GM20000 (cell line): ENCODE measurements at places on chromosomes 6 and 20.

DNA sequence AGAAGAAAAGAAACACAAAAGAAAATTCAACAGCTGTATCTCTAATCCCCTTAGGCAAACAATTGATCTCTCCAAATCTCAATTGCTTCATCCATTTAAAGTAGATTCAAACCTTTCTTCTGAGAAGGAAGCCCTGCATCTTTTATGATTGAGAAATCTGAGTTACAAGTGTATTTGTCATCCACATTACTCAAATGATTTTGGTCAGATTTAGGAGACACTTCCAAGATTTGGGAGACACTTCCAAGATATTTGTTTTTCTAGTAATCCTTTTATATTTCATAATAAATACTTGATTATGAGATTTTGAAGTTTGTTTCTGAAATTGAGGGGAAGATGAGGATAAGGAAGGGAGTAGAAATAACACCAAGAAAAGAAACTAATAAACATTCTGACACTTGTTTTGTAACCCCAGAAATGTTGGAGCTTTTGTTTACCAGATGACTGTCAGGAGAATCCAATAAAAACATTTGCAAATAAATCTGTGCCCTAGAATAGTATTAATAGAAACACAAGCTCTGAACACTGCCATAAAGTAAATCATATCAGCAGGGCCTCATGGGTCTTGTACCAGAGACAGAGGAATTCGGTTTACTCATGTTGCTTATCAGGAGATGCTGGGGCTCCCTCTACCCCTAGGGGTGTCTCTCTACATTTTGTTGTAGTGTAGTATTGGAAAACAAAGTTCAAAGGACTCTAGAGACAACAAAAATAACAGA is 314.3 kb upstream of the NT5E start:
- no peak for DNase-seq

- DNase-seq, result no peak
Observed at GRCh38 chr6:3284436-3284876, 25.7 kb downstream of the PSMG4 start.

GRCh38 chr6:151018046-151018445 is 152.5 kb downstream of the MTHFD1L start:
- no peak for DNase-seq

DNA sequence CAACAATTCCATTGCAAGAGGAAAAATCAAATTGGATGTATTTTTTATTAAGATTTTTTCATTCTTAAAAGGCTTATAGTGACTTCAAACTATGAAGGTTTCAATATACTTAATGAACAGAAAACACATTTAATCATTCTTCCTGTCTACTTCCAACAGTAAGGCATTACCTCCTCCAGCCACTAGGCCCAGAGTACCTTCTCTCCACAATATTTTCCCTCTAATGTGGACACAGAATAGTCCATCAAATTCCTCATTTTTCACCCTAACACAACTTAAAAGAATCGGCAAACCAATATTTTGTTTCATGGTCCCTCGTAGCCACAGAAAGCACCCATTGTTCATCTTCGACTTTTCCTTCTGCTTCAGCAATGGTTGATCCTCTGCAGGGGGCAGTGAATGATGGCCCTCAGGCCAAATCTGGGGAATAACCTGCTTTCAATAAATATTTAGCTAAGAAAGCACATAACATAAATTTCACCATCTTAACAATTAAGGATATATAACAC is 335.4 kb upstream of the ID4 start:
- DNase-seq, result no peak

DNA sequence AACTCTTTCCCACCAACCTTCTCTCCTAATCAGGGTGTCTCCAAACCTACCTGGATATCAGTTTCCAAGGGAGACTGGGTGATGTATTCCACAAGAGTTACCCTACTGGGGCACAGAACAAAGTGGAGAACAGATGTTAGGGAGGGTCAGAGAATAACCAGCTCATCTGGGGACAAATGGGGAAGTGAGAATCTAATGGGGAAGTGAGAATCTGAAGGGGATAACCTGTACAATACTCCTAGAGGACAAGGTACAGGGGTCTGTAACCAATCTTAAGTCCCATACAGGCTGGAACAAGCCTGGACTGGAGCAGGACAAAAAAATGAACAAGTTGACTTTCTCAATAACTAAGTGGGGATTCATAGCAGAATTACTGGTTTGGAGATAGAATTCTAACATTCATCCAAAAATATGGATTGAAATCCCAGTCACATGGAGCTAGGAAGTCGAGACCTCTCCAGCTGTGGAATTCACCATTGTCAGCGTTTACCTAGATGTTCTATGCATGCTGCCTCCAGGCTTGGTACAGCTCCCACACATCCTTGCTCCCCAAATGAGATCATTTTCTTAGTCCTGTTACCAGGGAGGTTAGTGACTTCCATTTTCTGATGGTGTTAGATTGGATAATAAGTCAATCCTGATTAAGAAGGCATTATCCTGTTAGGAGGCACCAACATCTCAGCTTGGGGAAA is 214.8 kb upstream of the MOCS1 start:
- peak; percentile 74 for DNase-seq
